Dermis lymphatic vessel endothelial cell (primary cell): ENCODE measurements at places on chromosomes 16 and 17. TPM values are rescaled to one million over a fixed set of nuclear protein-coding genes. Genes with fewer than 3 reads are reported as not detected.

GCGR gene
- not detected in 2 replicates for total RNA-seq

OTOP2 gene
- total RNA-seq, result not detected in 2 replicates

ALOX15 gene
- total RNA-seq, result not detected in 2 replicates

TEKT5 gene
- 0.26 TPM in 1 of 2 replicates, not detected in the other for total RNA-seq

FSCN2 gene
- 0.26 and 0.54 TPM in 2 replicates for total RNA-seq
